ENCODE measurements at places on chromosomes 2 and 18.
A peak's percentile ranks its signal among the peaks of the same experiment; 100 is the strongest.

- peak; percentile 7 for DNase-seq
These were observed 23.0 kb upstream of the SMAD2 start for GRCh38 chr18:47953471-47953931.

- DNase-seq: no peak
These were observed 560.5 kb upstream of the HS6ST1 start for GRCh38 chr2:128879161-128879560.

GRCh38 chr2:64850642-64851041 is 138.6 kb upstream of the SLC1A4 start:
- DNase-seq: no peak

GRCh38 chr18:77057006-77057395 is 75.6 kb downstream of the MBP start:
- DNase-seq: no peak

All from stimulated activated CD8-positive, alpha-beta memory T cell treated with anti-CD3 and anti-CD28 coated beads, Interleukin-4, amount 100 ng/mL, for 1 hour (primary cell).